ENCODE measurements at places on chromosomes 2 and 18.

DNA sequence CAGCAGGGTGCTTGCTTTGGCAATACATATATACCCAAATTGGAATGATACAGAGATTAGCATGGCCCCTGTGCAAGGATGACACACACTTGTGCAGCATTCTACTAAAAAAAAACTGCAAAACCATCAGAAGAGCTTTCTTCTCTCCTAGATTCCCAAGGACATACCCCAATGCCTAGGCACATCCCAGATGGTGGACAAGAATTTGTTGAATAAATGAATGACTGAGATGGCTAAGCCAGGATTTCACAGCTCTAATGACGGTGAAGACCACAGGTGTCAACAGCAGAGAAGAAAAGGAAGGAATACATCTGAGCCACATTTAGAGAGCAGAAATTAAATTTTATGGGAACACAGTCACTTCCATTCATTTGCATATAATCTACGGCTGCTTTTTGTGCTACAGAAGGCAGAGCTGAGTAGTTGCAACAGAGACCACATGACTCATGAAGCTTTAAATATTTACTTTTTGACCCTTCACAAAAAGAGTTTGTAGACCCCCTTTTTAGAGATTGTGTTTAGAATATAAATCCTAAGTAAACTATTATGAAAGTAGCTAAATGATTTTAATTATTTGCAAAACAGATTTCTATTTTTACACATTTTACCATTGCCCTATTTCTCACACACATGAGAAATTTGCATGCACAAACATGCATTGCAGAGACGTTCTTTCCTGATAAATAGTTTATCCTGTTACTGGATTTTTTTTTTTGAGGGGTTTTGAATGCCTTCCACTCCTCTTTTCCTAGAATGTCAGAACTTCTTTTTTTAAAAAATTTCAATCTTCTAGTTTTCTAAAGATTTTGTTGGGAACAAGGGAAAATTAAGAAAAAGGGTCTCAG is 119.0 kb downstream of the PMAIP1 start:
- no peak for DNase-seq

DNA sequence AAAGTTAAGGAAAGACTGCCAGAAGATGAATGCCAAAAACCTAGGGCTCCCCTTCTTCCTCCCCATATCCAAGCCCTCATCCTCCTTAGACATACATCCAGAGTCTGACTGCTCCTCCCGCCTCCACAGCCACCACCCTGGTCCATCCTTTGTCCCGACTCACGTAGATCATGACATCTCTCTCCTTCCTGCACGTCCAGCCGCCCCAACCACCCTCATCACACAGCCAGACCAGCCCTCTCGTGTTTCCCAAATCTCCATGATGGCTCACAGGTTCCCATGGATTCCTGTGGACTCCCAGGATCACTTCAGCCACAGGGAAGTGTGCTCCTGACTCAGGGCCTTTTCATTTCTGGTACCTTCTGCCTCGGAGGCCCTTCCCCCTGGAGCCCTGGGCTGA is 47.8 kb upstream of the CAB39 start:
- DNase-seq = no peak

GRCh38 chr18:76213991-76214390 is 281.1 kb downstream of the ZNF516 start:
- no peak for DNase-seq

GRCh38 chr2:171789956-171790355 is 102.7 kb downstream of the DYNC1I2 start:
- DNase-seq = no peak

DNA sequence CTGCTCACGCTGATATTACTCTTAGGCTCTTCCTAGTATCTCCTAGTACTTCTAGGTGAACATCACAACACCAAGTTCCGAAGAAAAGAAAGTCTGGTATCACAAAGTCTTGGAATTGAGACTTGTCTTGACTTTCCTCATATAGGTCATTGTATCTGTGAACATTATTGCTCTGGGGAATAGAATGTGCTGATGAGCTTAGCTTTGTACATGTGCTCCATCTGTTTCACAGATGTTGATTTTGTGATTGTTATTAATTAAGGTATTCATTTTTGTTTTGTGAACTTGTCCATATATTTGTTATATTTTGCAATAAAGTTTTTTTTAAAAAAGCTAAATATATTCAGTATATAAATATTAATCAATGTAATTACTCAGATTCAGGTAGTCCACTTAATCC is 111.7 kb downstream of the BABAM2 start:
- no peak for DNase-seq

DNA sequence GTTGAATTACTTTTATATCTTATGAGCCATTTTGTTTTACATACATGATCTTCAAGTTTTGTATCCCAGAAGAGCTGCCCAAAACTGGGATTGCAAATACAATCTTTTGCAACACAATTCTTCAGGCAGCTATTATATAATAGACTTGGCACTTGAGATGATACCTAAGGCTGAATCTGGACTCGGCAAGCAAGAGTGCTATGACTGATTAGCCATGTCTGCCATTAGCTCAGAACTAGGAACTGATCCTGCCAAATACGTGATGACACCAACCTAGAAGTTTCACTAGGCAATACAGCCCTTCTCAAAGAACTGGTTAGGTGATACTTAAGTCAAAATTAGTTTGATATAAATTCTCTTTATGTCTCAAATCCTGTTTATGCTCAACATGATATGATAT is 619.6 kb downstream of the CPS1 start:
- no peak for DNase-seq

DNA sequence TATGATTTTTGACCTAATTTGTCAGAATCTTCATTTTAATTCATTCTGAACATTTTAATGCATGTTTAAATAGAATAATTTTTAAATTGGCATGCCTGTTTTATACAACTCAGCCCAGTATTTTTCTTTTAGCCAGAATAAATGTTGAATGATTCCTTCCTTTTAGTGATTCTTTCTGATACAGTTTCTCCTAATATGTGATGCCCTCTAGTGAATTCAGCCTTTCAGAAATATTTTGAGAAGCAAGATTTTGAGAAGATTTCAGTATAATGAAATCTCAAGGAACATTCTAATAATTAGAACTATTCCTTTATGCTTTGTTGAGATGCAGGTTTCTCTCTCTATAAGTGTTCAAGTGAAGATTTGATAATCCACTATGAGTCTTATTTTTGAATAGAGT is 28.5 kb downstream of the LCLAT1 start:
- no peak for DNase-seq

DNA sequence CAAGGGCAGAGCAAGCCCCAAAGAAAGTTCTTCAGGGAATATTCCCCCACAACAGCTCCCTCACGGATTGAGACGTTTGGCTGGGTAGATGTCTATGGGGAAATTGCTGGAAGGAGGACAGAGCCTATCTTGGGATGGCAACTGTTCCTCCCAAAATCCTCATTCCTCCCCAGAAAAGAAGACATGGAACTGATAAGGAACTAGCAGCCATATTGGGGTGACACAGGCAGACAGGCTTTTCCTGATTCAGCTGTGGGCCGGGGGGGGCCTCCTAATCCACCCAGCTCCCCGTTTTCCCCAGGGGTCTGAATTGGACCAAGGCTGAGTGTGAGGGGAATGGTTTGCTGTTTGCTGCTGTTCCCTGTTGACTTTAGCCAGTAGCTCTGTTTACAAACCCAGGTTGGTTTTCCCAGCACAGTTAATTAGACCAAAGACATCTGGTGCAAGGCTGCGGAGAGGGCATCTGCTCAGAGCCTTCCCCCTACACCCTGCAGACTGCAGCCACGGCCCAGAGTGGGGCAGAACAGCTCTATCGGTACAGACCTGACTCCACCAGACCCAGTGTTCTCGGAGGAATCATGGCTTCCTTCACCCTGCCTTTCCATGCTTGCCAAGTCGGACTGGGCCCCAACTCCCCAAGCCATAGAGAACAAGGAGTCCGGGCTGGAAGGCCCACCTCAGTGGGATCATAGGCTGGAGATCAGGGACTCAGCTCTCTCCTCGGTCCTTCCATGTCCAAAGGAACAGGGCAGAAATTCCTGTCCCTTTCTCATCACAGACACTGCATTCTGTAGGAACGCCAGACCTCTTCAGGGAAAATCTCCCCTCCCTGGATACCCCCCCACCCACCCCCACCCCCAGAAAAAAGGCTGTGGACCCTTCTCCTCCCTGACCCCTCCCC is 1.7 kb upstream of the PKDCC start:
- DNase-seq = no peak

DNA sequence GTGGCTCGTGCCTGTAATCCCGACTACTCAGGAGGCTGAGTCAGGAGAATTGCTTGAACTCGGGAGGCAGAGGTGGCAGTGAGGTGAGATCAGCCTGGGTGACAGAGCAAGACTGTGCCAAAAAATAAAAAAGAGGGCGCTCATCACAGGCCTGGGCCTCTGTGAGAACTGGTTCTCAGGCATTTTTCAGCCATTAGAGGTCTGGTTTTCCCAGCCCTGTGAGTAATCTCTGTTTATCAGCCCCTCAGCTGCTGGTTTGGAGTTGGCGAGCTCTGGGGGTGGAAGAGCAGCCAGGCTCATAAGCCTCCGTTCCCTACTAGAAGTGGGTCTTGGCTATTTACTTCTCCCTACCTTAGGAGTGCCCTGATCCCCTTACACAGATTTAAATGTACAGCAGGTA is 53.1 kb downstream of the CHRNA1 start:
- no peak for DNase-seq

- no peak for DNase-seq
Observed at GRCh38 chr2:103875531-103875930, 978.4 kb upstream of the POU3F3 start.

DNA sequence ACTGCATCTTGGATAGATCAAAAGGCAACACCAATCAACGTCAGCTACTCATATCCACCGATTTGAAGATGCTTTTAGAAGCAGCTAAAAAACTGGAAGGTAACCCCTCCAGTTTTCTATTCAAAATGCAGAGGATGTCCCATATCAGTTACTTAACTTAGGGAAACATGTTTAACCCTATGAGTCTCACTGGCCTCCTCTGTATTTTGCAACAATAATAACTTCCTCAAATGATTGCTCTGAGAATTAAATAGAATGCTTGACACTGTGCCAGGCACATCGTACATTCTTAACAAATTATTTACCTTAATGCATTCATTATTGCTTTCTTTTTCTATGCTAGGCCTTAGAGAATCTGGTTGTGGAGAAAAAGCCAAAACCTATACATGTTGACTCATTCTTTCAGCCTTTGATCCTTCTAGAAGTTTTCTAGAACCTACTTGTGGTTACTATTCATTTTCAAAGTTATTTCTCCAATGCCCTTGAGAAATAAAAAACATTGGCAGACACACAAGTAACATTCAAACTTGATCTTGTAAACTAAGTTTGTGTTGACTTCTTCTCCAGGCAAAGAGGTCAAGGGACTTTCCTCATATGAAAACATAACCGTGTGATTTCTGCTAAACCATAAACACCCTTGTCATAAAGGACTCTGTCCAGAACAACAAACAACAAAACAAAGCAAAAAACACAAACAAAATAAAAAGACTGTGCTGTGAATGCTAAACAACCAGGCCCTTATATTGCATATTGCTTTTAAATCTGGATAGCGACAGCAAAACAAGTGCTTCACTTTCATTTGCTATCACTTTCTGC is 4.6 kb downstream of the DOCK10 start:
- DNase-seq = no peak

GRCh38 chr18:2410688-2411087 is 160.6 kb downstream of the METTL4 start:
- no peak for DNase-seq

DNA sequence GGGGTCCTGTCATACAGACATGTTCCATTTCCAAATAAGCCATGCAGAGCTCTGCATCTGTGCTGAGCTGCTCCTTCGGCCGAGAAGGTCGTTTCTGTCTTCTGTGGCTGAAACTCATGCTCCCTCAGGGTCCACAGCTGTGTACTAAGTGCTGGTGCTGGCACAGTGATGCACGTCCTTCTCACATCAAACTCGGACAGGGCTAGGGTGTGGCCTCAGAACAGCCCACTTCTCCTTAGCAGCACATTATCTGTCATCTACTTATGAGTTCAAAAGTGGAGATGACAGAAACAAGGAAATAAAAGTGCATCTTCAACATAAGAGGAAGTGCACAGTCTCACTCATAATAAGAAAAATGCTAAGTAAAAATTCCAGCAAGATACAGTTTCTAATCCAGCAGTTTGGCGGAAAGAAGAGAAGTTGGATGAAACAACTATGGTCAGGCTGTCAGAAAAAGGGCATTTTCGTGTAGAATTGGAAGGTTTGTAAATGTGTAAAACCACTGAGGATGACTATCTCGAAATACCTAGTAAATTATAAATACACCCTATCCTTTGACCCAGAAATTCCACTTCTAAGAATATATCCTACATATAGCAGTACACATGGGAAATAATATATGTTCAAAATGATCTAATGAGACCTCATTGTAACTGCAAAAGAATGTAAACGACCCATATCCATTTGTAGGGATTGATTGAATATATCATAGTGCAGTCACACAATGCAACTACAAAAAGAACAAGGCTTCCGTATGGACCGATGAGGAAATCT is 53.7 kb upstream of the APCDD1 start:
- DNase-seq = no peak

DNA sequence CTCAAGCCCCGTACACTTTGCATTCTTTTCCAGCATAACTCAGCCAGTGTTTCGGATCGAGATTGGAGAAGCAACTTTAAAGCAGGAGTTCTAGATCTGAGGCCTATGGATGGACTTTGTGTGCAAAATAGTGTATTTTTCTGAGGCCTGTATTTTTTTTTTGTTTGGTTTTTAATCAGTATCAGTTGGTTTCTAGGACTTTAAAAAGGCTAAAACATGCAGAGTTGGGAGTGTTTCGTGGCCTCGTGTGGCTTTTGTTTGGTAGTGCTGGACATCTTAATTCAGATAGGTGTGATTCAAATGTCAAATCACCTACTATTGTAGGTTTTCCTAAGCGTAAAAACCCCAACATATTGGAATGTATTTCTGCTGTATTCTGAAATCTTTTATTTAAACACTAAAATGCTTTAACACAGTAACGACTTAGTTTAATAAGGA is 282 bp upstream of the PUS10 start:
- DNase-seq = no peak

- no peak for DNase-seq
Observed at GRCh38 chr2:136917411-136917881, 152.1 kb downstream of the THSD7B start.

GRCh38 chr2:48183991-48184390 is 277.7 kb upstream of the FBXO11 start:
- no peak for DNase-seq

DNA sequence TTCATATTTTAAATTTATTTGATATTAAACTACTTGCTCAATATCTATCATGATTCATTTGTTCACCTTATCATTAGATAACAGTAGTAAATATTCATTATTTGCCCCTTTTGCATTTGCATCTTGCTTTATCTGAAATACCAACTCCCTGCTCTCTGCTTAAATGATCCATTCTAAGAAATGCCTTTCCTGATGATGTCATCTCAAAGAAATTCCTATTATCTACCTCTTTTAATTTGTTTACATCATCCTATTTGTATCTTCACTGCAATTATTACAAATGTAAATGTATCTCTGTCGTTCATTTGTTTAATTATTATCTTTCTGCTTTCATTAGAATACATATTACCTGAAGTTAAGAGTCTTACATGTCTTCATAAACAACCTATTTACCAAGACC is 549.9 kb downstream of the CBLN2 start:
- DNase-seq = no peak

DNA sequence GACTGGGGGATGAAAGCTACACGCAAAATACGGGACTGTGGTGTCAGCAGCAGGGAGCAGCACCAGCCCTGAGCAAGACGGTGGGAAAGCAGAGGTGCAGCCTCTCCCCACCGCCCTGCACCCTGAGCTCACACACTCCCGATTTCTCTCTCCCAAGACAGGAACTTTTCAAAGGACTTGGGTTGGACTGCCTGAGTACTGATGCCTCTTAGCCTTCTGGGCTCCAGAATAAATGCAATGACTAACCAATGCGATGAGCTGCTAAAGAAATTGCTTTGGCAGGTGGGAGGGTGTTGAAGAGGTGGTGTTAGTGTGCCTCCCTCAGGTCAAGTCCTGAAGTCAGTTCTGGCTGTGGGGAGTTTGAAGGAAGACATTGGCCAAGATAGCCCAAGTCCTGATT is 9.6 kb downstream of the TRIM54 start:
- no peak for DNase-seq
